ENCODE measurements at places on chromosomes 7 and 10.

GRCh38 chr7:132152131-132152889 is 424.0 kb downstream of the PLXNA4 start:
- DNase-seq: no peak

- peak; percentile 76 for DNase-seq
Measured at GRCh38 chr7:67311901-67312300, 315.3 kb downstream of the TYW1 start.

GRCh38 chr7:22771872-22772228 is 44.9 kb downstream of the IL6 start:
- no peak for DNase-seq

- DNase-seq: no peak
Measured at GRCh38 chr7:87155788-87156187, 3.5 kb downstream of the DMTF1 start.

- DNase-seq: no peak
Measured at GRCh38 chr10:116043861-116044260, 229.1 kb downstream of the GFRA1 start.

DNA sequence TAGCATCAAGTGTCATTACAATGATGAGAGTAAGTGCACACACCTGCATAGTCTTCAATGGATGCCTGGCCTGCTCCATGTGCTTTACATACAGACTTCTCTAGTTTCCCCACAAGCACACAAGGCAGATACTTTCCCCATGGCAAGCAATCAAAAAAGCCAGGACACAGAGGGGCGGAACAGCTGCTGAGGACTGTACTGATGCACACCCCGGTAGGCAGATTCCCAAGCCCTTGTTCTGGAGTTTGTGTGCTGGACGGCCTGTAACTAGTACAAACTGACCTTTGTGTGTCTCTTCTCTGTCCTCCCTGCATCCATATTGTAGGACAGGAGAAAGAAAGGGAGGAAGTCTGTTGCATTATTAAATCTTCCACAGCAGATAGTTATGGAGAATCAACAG is 25.8 kb downstream of the UBE2D4 start:
- no peak for DNase-seq

DNA sequence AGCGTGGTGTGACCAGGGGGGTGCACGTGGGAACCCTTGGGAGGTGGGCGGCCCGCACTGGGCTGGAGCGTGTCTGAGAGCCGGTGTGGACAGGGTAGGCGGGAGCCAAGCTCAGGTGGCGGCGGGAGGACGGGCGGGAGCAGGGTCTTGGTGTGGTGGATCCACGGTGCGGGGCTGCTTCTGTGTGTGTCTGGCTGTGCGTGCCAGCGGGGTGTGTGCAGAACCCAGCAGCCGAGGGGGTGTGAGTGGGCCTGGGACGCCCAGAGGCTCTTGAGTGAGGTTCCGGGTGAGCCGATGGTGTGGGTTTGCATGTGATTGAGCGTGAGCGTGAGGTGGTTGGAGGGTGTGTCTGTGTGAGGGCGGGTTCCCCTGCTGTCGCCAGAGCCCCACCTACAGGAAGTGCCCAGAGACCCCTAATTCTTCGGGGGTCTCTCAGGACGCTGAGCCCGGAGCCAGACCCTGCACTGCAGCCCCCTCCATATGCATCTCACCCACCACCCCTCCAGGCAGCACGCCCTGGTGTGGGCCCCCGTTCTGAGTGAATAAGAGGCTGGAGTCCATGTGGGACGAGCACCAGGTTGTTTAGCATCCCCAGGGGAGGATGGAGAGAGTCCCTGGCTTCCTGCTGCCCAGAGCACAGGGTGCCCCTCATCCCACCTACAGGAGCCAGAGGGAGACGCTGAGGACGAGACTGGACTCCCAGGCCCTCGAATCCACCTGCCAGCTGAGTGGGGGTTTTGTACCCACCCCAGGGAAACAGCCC is 78.2 kb downstream of the ELFN1 start:
- DNase-seq: no peak

- DNase-seq: no peak
Measured at GRCh38 chr7:4960363-4960762, 1.4 kb upstream of the MMD2 start.

- DNase-seq: no peak
Measured at GRCh38 chr7:28806841-28807240, 151.3 kb downstream of the TRIL start.

DNA sequence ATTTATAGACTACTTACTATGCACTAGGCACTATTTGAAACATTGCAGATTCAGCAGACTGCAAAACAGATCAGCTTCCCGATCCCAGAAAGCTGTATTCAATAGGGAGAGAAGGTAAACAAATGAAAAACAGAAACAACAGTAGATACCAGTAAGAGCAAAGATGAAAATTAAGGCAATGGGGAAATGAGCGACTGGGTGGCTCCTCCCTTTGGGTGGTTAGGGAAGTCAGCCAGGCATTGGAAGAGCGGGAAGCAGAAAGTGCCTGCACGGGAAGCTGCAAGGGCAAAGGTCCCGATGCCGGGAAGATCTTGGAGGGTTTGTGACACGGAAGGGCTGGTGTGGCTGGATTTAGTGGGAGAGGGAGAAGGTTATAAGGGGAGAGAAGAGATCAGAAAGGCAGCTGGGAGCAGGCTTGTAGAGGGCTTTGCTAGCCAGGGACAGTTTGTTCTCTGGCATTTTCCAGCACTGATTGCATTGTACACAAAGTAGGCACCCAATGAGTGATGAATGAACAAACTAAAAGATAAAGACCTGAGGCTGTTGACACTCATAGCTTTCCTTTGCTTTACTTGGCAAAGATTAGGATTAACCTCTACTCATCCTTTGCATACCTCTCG is 67.8 kb downstream of the NAMPT start:
- DNase-seq: no peak

- no peak for DNase-seq
Measured at GRCh38 chr7:119382726-119383125, 890.2 kb upstream of the KCND2 start.

GRCh38 chr10:132193907-132194552 is 7.3 kb downstream of the DPYSL4 start:
- DNase-seq: no peak

DNA sequence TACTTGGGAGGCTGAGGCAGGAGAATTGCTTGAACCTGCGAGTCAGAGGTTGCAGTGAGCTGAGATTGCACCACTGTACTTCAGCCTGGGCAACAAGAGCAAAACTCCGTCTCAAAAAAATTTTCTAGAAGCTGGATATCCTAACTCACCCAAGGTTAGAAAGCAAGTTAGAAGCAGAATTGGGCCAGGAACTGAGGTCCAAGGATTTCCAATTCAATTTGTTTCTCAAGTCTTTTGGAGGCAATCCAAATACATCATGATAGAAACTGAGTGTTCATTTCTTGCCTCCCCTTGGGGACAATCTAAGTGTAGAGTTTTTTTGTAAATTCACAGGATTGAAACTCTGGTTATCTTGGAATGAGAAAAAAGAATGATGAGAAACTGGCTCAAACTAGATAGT is 45.5 kb downstream of the LAMB1 start:
- DNase-seq: no peak

DNA sequence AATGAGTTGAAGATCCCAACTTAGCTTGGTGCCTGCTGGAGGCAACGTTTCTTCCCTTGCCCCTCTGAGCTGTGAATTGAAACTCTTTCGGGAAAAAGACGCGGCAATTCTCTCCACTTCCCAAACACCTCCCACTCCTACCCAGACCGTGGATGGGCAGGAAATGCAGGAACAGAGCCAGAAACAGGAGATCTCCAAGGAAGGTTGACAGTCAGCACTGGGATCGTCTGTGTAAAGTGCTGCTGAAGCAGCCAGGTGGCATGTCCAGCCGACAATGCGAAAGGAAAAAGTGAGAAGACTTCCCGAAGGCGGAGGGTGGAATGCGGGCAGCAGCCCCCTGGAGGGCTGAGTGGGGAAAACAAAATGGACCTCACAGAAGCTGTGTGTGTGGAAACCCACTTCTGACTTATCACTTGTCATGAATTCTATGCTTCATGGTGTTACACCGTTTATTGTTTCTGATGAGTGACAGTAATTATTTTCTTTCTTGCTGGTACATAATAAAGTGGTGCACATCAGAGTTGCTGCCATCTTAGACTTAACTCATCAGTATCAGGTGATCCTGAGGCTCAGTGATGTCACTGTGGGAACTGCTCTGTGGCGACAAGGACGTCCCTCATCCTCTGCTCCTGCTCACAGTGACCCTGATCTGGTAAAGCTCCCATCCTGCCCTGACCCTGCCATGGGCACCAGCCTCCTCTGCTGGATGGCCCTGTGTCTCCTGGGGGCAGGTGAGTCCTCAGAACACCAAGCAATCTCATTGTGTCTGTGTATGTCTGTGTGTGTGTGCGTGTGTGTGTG is 220.5 kb upstream of the PRSS1 start:
- DNase-seq: no peak

DNA sequence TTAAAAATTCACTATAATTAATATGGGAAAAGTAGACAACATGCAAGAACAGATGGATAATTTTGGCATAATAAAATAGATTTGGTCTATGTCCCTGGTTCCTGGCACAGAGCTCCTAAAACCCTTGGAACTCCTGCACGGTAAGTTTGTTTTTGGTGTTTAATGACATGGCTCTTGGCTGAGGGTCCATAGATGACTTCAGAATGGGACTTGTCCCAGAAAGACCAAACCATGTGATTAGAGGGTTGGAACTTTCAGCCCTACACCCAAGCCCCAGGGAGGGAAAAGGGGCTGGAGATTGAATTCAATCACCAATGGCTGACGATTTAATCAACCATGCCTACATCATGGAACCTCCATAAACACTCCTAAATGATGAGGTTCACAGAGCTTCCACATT is 12.6 kb upstream of the GSDME start:
- no peak for DNase-seq

GRCh38 chr10:62056219-62056618 is 154.7 kb downstream of the ARID5B start:
- no peak for DNase-seq

DNA sequence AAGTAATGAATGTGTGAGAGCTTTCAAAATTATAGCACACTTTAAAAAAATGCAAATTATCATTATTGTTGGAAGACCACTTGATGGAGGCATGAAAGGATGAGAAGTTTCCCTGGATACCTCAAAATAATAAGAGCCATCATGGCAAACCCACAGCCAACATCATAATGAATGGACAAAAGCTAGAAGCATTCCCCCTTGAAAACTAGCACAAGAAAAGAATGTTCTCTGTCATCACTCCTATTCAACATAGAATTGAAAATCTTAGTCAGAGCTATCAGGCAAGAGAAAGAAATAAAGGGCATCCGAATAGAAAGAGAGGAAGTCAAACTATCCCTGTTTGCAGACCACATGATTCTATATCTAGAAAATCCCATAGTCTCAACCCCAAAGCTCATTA is 887.2 kb upstream of the LRRTM3 start:
- DNase-seq: no peak

DNA sequence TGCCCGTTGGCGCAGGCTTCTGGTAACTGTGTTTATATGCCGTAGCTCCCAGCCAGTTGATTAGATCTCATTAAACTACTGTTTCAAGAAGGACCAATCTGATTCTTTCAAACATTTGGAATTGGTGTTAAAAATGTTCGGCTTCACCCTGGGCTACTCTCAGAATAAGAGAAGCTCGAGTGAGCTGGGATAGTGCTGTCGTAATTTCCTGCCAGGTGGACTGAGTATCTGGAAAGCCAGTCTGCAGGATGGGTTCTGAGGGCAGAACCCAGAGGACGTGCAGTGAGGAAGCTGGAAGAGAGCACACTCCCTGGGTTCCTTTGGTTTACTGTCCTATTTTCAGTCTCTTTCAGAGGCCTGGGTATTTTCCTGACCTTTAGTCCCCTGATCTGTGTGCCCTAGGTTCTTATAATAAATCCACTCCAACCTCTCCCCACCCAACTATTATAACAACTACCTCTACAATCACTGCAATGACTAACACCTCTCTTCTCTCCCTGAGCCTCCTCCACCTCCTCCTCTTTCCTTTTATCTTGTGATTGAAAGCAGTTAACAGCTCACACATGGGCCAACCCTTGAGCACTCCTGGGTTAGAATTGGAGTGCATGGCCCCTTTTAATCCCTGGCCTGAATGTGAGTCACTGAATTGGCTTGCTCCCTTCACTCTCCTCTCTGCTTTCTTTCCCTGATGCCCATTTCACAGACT is 63.0 kb downstream of the AOAH start:
- no peak for DNase-seq

DNA sequence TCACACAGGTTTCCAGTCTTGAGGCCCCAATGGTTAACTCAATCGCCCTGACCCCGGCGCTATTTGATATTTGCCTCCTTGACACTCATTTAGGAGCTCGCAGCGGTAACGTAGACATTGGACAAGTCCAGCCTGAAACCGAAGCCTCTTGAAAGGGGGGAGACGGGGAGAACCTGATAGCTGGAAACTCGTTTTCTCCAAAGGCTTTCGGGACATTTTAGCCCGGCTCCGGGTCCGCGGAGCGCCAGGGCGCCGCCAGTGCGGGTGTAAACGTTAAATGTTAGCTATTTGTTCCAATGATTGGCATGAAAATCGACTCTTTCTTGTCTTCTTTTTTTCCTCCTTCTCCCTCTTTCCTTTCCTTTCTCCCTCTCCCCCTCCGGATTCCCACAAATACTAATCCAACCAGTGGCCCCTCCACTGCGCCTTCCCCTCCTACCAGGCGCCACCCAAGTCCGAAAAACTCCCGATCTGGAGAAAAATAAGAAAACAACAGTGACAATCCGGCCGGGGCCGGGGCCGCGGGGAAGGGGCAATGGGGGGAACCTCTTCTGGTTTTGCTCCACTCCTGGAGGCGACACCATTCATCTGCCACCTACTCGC is 17.2 kb upstream of the GATA3 start:
- DNase-seq: no peak

DNA sequence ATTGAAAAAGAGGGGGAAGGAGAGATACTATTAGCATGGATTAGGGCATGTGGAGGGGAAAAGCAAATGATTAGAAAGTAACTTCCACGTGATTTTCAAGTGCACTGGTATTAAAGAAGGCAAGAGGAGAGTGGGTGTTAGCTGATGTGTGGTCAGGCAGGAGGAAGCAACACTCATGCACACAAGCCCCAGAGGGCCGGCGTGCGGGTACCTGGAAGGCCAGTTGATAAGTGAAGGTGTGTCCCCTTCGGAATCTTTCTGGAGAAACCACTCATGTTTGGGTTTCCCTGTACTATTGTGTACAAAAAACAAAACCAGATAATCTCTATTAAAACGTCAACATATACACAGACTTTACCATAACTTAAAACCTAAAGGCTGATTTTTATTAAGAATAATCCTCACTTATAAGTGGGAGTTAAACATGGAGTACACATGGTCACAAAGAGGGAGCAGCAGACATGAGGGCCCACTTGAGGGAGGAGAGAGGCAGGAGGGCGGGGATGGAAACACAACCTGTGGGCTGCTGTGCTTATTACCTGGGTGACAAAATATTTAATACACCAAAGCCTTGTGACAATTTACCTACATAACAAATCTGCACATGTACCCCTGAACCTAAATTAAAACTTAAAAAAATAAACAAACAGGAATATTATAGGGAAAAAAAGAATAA is 98.9 kb downstream of the SVIL start:
- no peak for DNase-seq

- no peak for DNase-seq
Measured at GRCh38 chr7:55481155-55481554, 91.1 kb downstream of the VOPP1 start.

GRCh38 chr7:121271916-121272315 is 56.9 kb upstream of the WNT16 start:
- no peak for DNase-seq
